ENCODE measurements at places on chromosomes 7 and 10.

GRCh38 chr7:55526770-55527169, 45.5 kb downstream of the VOPP1 start:
- DNase-seq, result no peak

DNA sequence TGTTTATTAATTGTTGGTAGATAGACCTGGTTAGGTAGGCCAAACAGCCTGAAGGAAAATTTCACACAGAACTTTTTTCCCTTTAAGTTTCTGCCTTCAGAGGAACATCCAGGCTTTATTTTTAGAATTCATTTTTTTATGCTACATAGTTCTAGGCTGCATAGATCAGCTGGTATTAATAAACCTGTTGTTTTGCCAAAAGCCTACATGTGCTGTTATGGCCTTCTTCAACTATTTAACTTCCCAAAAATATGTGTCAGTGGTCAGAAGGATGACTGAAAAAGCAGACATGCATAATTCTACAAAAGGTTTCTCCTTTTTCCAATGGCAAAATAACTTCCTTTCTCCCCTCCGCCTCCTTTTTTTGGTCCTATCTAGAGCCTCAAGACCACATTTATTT, 303.0 kb upstream of the DKK1 start:
- no peak for DNase-seq

GRCh38 chr7:80114159-80114558, 20.5 kb upstream of the GNAI1 start:
- no peak for DNase-seq

GRCh38 chr7:13240349-13240748, 552.9 kb downstream of the ARL4A start:
- DNase-seq, result no peak

GRCh38 chr7:27189997-27190748, 5.1 kb upstream of the HOXA11 start:
- DNase-seq, result no peak

DNA sequence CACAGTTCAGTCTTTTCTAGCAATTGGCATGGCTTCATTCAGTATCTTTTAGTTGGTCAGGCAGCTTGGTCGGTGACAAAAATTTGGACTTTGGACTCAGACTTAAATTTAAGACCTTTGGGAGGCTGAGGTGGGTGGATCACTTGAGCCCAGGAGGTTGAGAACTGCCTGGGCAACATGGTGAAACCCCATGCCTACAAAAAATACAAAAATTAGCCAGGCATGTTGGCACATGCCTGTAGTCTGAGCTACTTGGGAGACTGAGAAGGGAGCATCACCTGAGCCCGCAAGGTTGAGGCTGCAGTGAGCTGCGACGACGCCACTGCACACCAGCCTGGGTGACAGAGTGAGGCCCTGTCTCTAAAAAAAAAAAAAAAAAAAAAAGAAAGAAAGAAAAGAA, 19.5 kb upstream of the ITPRID1 start:
- DNase-seq, result no peak

DNA sequence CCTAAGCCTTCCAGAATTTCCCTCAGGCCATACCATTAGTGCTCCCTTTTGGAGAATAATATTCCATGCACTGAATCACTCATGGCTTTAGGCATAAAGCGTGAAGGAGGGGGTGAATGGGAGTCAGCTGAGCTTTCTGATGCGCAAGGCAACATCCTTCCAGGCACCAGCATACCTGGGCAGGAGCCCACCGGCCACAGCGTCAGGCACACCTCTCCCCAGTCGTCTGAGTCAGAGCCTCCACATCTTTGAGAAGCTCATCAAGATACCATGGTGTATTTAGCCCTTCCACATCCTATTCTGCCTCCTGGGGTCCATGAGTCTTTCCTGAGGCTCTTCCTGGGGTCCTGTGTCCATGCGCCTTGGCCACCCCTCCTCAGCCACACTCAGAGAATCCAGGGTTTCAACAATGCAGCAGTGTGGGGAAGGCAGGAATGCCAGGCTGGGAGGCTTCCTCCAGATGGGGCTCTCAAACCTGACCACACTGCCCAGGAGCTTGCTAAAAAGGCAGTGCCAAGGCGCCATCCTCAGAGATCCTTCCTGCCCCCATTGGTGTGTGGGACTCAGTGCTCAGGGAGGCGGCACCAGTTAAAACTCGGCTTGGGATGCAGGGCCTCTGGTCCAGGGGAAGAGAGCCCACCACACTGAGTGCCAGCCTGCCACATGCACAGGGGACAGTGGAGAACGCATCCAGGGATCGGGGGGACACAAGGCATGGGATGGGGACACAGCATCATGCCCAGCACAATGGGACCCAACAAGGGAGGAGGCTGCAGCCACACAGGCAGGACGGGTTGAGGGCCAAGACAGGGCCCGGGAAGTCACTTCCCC, 31.6 kb downstream of the RASGEF1A start:
- DNase-seq, result no peak

DNA sequence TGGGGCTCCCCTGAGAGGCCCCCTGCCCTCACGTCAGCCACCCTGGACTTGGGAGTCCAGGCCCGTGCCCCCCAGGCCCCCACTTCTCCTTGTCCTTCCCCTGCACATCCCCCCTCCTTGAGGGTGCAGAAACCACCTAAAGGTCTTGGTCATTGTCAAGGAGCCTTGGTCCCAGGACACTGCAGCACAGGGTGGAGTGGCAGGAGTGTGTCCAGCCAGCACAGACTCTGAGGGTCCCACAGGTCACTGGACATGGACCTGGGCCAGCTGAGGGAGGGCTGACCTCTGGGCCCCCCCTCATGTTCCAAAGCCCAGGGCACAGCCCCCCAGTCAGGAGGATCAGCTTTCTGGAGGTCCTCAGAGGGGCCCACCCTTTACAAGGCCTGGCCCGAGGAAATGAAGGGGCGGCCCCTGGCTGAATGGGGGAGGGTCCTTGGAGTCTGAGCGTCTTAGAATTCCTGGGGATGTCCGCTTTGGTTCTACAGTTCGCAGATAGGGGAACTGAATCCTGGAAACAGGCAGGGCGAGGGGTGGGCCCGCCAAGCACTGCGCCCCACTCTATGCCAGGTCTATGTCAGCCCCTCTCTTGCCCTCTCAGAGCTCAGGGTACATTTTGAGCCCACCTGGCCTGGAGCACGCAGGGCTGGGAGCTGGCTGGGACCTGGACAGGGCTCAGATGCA, 54.0 kb downstream of the PWWP2B start:
- no peak for DNase-seq

DNA sequence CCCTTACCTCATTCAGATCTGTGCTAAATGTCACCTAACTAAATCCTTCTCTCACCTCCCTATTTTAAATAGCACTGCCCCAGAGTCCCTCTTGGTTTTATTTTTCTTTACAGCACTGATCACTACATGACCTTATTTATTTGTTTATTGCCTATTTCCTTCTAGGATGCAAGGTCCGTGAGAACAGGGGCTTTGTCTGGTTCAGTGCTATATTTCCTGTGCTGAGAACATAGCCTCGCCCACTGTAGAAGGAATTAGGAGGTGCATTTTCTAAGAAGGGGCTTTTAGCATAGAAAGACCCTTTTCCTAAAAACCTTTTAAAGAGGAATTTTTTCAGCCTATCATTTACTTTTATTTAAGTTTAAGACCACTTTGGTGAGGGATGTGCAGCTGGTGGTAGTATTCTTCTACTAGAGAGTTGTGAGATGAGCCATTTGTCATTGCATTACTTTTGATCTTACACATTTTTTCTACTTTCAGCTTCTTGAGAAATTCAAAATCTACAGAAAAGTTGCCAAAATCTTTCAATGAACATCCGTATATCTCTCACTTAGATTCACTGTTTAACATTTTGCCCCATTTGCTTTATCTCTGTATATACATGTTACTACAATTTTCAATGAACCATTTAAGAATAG, 13.5 kb upstream of the PCGF5 start:
- no peak for DNase-seq

DNA sequence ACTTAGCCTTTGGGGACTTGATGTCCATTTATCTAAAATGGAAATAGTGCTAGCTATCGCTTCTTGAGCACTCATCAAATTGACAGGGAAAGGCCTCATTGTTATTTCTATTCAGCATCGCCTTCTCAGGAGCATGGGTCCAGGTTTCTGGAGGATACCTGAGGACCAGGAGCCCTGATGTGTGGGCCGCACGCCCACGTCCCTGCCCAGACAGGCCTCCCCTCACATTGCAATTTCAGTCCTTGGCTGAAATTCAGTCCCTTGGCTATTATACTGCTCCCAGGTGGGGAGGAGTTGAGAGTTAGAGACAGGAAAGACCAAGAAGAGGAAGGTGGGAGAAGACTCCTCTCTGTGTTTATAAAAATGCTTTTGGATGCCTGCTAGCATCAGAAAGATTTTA, 38.9 kb downstream of the GPRIN2 start:
- DNase-seq, result no peak

DNA sequence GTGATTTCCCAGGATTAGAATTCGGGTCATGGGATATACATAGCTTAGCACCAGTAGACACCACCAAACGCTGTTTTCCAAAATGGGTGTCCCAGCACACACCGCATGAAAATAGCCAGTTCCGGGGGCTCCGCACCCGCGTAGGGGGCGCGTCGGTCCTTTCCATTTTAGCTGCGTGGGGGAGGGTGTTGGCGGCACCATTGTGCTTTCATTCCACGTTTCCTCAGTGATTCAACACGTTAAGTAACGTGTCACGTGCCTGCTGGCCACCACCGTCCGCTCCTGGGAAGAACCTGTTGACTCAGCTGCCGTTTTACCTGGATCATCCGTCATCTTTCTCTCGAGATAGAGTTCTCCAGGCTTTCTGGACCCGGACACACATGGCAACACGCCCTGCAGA, 25.6 kb upstream of the ADGRA1 start:
- no peak for DNase-seq

GRCh38 chr7:97377713-97378112, 260.2 kb downstream of the SDHAF3 start:
- no peak for DNase-seq

GRCh38 chr10:119502209-119502608, 40.3 kb downstream of the RGS10 start:
- no peak for DNase-seq

DNA sequence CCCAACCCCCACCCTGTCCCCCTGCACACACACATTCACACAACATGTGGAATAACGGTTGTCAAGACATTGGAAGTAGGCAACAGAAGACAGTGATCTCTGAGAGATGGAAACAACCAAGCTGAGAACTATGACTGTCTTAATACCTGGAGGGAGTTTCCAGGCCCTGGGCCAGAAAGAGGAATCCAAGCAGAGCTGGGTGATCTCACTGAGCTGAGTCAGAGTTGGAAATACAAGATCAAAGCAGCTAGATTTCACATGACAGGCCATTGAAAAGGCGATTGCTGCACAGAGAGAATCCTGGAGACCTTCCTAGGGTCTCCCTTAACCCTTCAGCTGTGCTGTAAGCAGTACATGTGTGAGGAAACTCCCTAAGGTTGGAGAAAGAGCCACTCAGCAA, 165.8 kb upstream of the PRSS1 start:
- DNase-seq, result no peak

DNA sequence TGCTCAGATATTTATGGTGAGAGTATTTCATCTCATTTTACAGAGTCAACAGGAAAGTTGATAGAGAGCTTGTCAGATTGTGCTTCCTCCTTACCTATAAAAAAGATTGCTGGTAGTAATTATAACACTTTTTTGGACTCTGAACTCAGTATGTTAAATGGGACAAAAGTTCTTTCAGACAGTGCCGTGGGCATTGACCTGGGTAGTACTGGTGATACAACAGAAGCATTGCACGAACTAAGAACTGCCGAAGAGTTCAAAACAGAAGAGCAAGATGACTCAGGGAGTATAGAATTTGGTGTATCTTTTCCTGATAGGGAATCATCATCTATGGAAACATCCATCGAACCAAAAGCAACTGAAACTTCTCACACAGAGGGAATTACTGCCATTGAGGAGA, 58.6 kb downstream of the LOXL4 start:
- DNase-seq, result no peak

- DNase-seq, result no peak
Measured at GRCh38 chr10:124696446-124697392, 47.5 kb downstream of the FAM53B start.

DNA sequence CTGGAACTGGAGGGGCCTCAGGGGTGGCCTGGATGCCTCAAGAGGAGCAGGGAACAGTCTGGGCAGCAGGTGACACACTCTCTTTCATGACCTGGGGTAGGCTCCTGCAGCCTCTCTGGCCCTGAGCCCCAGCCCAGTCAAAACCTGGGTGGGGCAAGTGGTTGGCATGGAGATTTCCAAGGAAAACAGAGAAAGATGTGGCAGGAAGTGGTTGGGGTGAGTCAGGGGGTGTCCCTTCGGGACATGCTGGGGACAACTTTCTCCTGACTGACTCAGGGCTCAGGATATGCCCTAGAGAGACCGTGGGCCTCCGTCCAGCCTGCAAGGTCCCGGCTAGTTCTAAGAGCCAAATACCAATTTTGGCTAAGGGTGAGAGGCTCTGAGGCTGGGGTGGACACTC, 2.9 kb downstream of the AQP1 start:
- no peak for DNase-seq

DNA sequence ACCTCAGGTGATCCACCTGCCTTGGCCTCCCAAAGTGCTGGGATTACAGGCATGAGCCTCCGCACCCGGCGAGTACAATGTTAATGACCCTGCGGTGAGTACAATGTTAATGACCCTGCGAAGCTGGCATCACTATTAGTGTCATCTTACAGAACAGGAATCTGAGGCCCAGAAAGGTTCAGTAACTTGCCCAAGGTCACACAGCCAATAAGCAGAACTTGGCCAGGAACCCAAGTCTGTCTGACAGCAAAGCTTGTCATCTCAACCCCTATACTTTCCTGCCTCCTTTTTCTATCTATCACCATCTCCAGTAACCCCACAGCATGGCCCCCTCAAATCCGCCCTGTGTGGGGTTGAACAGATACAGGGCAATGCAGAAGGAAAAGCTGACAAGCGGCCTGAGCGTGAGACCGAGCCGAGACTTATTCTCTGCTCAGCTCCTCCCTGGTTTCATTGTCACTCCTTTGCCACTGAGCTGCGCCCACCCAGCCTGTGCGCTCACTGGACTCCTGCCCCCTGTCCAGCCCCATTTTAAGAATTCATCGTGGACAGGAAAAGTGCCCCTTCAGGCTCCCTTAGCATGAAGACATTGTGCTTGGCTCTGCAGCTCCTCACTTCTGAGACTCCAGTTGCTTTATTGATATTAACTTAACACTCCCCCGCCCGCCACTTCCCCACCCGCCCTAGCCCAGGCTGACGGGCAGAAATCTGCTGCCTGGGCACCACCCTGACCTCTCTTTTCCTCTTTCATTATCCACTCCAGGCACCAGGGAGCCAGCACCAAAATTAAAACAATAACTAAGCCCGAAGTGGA, 58.1 kb upstream of the LBX1 start:
- no peak for DNase-seq

- DNase-seq, result no peak
Measured at GRCh38 chr10:31664803-31665202, 263.8 kb downstream of the ARHGAP12 start.

All from NCI-H187 (cell line).